ENCODE measurements at places on chromosomes 6 and 20.

- no peak for DNase-seq
Observed at GRCh38 chr6:159943968-159944598, 24.8 kb upstream of the IGF2R start.

DNA sequence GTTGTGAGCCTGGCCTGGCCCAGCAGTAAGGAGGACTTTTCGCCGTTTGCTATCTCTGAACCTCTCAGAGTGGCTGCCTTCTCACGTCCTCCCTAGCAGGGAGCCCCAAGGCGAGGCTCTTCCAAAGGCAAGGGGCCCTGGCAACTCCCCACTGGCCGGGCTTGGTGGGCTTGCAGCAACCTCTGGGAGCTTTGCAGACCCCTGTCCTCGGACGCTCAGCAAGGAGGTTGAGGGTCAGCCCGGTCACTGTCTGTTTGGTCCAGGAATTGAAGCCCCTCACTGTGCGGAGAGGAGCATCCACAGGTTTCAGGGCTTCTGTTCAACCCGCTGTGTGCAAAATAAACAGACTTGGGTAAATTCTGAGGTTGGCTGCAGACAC lies 28.2 kb upstream of the TBXT start:
- no peak for DNase-seq

DNA sequence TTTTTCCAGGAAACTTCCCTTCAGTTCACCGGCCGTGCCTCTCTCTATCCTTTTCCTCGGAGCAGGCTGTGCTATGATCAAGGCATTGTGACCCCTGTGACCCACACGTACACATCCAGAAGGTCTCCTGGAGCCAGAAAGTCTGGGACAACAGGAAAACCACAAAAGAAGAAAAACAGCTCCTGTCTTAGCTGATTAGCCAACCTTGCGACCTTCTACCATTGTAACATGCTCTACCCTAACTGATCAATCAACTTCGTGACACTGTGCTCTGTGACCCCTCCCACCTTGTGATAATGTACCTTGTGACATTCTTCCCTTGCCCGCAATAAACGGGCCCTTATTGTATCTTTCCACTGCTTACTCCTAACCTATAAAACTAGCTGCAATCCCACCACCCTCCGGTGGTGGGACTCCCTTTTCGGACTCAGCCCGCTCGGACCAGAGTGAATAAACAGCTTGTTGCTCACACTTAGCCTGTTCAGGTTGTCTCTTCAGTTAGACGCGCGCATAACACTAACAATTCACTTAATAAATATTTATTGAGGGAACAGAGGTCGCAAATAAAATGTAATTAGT lies 24.2 kb downstream of the ZNF311 start:
- DNase-seq = peak; percentile 91

- DNase-seq = no peak
Observed at GRCh38 chr6:113560376-113560775, 296.8 kb upstream of the MARCKS start.

- peak; percentile 66 for DNase-seq
Observed at GRCh38 chr6:165858586-165858985, 195.5 kb upstream of the PDE10A start.

DNA sequence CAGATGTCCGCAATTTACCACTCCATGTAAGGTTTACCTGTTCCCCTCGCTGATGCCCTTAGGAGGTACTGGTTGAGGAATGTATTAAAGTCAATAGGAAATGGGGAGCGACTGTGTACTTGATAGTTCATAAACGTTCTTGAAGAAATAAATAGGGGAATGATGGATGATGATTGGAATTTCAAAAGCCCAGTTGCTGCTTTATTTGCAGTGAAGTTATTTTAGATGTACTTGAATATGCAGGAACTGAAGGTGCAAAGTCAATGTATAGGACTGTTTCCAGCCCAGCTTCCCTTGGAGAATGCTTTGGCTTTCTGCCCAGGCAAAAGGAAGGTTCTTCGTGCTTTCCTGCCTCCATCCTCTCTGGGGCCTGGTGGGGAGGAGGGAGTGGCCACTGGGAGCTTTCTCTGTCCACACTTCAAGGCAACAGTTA lies 19.8 kb downstream of the ADGRF5 start:
- no peak for DNase-seq

DNA sequence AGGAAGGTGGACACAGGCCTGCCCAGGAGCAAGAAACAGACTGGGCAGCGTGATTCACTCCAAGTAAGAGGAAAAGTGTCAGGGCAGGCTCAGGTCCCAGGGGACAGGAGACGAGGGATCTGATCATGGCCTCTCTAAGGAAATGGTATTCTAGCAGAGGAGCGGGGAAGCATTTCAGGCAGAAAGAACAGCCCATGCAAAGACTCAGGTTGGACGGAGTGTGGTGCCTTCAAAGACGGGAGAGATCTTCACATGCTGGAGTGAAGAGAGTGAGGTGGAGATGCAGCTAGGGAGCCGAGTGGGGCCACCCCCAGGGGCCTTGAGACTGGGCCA lies 161.1 kb downstream of the SYCP2 start:
- no peak for DNase-seq

GRCh38 chr6:168210239-168211105 lies 109.1 kb downstream of the DACT2 start:
- DNase-seq = no peak

DNA sequence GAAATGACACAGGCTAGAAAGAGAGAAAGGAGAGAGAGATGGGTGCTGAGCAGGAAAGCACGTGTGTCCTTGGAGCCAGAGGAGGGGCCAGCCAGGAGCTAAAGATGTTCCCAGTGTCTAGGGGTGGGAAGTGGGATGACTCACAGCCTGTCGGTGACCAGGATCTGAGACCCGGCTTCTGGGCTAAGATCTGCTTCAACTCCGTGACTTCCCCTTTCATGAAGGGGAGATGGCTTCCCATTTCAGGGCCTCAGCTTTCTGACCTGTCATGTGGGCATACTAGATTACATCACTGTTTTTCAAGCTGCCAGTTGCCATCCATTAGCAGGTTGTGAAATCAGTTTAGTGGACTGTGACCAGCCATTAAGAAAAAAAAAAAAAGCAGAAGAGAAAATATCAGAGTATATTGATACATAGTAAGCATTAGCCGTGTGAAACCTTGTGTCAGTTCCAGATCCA lies 5.4 kb downstream of the TGM3 start:
- DNase-seq = no peak

- DNase-seq = no peak
Observed at GRCh38 chr20:38267296-38267695, 6.8 kb upstream of the KIAA1755 start.

DNA sequence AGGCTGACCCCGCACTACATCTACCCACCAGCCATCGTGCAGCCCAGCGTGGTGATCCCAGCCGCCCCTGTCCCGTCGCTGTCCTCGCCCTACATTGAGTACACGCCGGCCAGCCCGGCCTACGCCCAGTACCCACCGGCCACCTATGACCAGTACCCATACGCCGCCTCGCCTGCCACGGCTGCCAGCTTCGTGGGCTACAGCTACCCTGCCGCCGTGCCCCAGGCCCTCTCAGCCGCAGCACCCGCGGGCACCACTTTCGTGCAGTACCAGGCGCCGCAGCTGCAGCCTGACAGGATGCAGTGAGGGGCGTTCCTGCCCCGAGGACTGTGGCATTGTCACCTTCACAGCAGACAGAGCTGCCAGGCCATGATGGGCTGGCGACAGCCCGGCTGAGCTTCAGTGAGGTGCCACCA lies 16.4 kb downstream of the RBM38 start:
- no peak for DNase-seq

DNA sequence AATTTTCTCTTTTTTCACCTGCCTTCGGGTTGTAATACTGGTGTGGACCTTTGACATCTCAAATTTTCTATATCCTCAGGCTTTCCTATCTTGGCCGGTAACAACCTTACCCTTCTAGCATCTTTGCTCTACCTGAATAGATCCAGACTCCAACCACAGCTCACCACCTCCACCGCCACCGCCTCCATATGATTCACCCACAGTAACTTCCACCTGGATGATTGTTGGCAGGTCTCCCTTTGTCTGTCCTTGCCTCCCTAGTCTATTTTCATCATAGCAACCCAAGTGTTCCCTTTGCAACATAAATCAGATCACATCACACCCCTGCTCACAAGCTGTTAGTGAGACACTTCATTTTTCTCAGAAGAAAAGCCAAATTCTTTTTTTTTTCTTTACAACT lies 525.8 kb upstream of the POU3F2 start:
- DNase-seq = no peak

DNA sequence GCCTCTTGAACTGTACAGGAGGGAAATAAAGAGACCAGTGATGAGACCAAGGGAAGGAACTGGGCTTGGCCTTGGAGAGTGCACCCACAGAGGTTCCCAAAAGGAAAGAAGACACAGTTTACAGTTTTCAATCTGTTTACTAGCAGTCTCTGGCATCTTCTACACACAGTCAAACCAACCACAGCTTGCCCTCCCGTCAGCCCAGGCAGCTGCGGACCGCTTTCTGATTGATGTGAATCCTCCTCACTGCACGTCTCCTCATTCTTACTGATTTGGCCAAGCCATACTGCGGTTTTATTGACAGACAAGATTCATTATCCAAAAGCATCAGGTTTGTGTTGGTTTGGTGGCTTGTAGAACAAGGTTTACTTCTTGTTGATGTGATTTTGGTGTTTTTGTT lies 104.5 kb upstream of the ASF1A start:
- no peak for DNase-seq

- DNase-seq = no peak
Observed at GRCh38 chr6:167120583-167120903, 2.4 kb upstream of the CCR6 start.

GRCh38 chr20:31476294-31476585 lies 1.2 kb downstream of the REM1 start:
- no peak for DNase-seq

GRCh38 chr6:56786256-56786655 lies 143.6 kb upstream of the DST start:
- DNase-seq = no peak

DNA sequence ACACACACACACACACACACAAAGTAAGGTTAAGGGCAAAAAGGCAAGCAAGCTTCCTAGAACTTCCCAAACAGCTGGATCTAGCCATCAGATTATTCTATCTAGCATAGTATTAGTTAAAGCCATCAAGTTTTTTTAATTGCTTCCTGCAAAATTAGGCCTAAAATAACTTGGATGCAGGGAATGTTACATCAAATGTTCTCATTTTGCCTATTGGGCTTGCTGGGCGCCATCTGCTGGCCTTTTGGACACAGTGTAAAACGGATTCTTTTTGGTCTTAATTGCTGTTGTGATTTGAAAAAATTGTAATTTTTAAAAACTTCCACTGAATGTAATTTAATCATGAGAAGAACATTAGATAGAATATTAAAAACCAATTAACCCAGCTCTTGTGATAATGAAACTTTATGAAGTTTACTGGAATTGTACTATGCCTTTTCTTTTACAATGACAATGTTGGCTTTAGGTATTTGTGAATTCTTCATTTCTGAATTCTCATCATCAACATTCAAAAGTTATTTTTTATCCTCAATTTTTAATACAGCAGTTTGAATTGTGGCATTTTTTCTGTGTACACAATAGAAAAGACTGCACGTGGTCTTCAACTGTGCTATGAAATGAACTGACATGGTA lies 6.8 kb downstream of the MKKS start:
- DNase-seq = peak; percentile 74

GRCh38 chr20:40575851-40576250 lies 113.2 kb downstream of the MAFB start:
- no peak for DNase-seq

GRCh38 chr20:18701969-18702368 lies 111.6 kb upstream of the SCP2D1 start:
- no peak for DNase-seq

DNA sequence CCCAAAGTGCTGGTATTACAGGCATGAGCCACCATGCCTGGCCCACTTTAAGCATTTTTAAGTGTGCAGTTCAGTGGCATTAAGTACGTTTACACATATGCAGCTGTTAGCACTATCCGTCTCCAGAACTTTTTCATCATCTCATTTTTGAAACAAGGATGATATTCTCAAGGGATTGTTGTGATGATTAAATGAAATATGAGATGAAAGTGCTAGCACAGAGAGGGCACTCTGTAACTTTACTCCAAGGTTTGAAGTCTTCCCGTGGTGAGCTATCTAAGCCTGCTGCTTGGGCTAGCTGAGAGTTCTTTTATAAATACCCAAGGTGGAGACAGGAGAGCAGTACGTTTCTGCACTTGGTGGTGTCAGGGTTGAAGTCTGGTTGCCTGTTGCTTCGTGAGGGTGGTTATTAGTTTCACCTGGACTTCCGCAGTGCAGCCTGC lies 6.6 kb downstream of the TM9SF4 start:
- peak; percentile 19 for DNase-seq

GRCh38 chr6:149235130-149235561 lies 82.4 kb upstream of the TAB2 start:
- no peak for DNase-seq

GRCh38 chr6:80988286-80988685 lies 764.2 kb downstream of the TENT5A start:
- DNase-seq = no peak

DNA sequence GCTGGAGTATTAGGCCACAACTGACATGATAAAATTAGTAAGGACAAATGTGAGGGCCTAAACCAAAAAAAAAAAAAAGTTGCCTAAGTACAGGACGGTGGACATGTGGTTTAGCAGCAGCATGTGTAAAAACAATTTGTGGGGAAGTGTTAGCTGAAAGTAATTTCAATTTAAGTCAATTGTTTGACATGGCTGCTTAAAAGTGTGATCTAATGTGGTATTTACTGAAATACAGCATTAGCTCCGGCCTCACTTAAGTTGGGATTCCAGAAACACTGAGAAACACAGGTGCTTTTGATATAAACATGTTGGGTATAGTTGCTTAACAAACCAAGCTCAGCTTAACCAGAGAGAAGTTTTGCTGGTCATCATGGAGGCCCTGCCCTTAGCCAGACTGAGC lies 119.7 kb downstream of the FYN start:
- DNase-seq = no peak

- no peak for DNase-seq
Observed at GRCh38 chr20:57495978-57496377, 29.0 kb downstream of the CTCFL start.

GRCh38 chr6:132568611-132569010 lies 1.5 kb upstream of the TAAR6 start:
- DNase-seq = no peak

DNA sequence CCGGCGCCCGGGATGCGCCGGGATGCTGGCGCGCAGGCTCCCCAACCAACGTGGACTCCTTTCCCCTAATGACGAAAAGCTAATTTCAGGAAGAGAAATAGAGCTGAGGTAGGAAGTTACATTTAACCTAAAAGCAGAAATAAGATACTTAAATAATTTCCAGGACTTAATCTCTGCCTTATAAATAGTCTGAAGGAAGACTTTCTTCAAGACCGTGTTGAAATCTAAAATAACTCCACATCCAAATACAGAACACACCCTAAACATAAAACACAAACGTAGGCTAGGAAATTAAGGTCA lies 1.3 kb downstream of the ASF1A start:
- no peak for DNase-seq

GRCh38 chr20:44584162-44584561 lies 1.8 kb downstream of the PKIG start:
- no peak for DNase-seq

- no peak for DNase-seq
Observed at GRCh38 chr6:3726421-3726820, 25.1 kb downstream of the PXDC1 start.

- DNase-seq = peak; percentile 66
Observed at GRCh38 chr6:137043710-137044365, 927 bp downstream of the IL20RA start.

All from GM23338 (cell line).